ENCODE measurements at places on chromosomes 12 and 14.
A peak's percentile ranks its signal among the peaks of the same experiment; 100 is the strongest.

GRCh38 chr12:75784591-75784990 lies 247.0 kb downstream of the PHLDA1 start:
- DNase-seq = no peak

DNA sequence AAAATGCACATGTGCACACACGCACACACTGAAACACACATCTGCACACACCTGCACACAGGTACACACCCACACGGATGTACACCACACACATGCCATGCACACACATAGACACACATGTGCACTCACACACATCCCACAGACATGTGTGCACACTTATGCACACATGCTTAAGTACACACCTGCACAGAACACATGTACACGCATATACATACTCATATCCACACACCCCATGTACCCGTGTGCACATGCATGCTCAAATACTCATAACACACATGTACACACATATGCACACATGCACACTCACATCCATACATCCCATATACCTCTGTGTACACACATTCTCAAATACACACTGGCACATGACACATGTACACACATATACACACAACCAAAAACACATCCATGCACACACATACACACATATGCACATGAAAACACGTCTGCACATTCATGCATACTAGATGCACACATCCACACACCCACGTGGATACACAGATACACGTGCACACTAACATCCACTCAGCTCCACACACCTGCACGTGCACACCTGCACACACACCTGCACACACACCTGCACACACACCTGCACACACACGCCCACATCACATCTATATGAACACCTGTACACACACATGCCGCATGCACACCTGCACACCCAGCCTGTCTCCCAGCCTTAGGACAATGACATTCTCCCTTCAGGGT lies 336.7 kb downstream of the ADGRD1 start:
- no peak for DNase-seq

- no peak for DNase-seq
These were observed 86.5 kb upstream of the FOXN3 start for GRCh38 chr14:89503431-89503996.

- DNase-seq = no peak
These were observed 84.8 kb upstream of the NUDT4 start for GRCh38 chr12:93292731-93293566.

GRCh38 chr14:91249841-91250616 lies 5.5 kb upstream of the GPR68 start:
- DNase-seq = peak; percentile 55

DNA sequence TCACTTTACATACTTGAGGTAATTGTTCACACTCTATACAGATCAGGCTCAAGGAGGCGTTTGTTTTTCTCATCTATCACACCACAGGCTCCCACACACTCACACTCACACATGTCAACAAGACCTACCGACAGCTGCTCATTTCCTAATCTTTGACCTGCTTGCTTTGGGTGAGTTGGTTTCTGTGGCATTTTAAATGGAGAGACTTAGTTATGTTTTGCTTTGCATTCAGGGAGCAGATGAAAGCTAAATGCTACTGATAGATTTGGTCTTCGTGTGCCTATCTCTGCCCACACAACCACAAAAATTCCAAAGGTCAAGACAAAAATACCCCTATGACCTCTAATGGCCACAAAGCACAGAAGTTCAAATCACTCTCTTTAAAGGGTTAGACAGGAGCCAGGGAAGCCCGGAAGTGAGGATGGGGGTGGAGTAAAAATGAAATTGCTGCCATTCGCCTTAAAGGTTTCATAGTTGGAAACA lies 203.5 kb upstream of the G2E3 start:
- peak; percentile 58 for DNase-seq

GRCh38 chr12:128008341-128008740 lies 258.6 kb upstream of the TMEM132C start:
- no peak for DNase-seq

- DNase-seq = no peak
These were observed 8.7 kb downstream of the MARK3 start for GRCh38 chr14:103393676-103394626.

DNA sequence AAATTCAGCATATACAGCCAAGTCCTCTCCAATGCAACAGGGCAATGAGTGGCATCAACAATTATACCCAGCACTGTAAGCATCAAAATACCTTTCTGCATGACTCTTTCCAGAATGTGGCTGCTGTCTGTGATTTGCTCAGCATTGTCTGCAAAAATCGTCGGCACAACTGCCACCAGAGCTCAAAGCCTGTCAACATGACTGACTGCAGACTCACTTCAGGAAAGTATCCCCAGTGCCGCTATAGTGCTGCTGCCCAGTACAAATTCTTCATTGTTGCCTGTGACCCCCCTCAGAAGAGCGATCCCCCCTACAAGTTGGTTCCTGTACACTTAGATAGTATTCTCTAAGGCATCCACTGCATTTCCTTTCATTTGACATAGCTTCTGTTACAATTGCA lies 735 bp downstream of the RNASE6 start:
- DNase-seq = no peak

DNA sequence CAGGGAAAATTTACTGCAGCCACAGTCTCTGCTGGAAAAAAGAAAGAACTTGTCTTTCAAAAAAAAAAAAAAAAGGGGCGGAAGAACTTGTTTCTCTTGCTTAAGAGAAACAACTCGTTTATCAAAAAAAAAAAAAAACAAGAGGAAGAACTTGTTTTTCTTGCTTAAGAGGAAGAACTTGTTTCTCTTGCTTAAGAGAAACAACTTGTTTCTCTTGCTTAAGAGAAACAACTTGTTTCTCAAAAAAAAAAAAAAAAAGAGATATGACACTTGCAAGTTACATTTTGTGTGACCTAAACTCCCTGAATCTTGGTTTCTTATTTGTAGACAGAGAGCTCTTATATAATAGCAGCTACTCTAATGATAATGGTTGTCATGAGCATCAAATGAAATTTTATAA lies 44.7 kb upstream of the USP15 start:
- DNase-seq = no peak

All from T-helper 2 cell treated with Interferon-gamma antibody and Interleukin-4, amounts not matched to agents 5 μg/mL and 100 μg/mL, for 36 hours (primary cell).